Activated CD4-positive, alpha-beta T cell treated with anti-CD3 and anti-CD28 coated beads, Interleukin-2, amount 50 U/mL, for 48 hours (primary cell): ENCODE measurements at places on chromosomes 12 and 14.

- DNase-seq: no peak
These were observed 69.5 kb upstream of the FERMT2 start for GRCh38 chr14:53020193-53020932.

- peak; percentile 13 for DNase-seq
These were observed 38.9 kb upstream of the LRP6 start for GRCh38 chr12:12305568-12306300.

- no peak for DNase-seq
These were observed 639 bp downstream of the FZD10 start for GRCh38 chr12:130162745-130163460.

DNA sequence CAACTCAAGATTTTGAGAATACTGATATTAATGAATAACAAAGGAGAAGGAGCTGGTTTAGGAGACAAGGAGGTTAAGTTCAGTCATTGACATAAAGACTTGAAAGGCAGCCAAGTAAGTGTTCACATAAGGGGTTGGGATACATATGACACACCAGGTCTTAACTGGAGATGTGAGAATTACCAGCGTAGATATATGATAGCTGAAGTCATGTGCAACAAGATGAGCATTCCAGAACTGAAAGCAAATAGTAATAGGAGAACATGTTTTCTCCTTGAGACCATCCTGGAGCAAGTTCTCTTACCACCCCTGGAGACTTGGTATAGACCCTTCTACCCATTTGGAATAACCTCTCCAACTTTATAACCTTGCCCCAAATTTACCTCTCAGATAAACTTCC, 43.3 kb upstream of the NPFF start:
- no peak for DNase-seq

DNA sequence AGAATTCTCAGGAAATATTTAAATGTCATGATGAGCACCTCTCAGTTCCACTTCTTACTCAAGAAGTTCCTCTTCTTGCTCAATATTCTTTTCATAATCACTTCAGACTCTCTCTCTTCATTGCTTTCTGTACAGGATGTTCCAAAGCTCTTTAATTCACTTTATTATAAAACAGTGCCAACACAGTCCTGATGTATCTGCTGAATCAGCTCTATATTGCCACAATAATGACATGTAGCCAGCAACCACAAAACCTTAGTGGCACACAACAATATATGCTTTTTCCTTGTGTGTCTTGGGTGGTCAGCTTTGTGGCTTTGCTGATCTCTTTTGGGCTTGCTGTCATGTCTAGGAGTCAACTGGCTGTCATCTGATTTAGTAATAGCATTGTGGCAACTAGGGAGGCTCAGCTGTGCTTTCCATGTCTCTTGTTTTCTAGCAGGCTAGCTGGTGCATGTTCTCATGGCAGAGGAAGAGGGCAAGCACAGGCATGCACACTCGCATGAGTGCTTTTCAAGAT, 52.8 kb upstream of the SLC2A13 start:
- no peak for DNase-seq

GRCh38 chr12:100919116-100919515, 124.5 kb downstream of the ANO4 start:
- no peak for DNase-seq

DNA sequence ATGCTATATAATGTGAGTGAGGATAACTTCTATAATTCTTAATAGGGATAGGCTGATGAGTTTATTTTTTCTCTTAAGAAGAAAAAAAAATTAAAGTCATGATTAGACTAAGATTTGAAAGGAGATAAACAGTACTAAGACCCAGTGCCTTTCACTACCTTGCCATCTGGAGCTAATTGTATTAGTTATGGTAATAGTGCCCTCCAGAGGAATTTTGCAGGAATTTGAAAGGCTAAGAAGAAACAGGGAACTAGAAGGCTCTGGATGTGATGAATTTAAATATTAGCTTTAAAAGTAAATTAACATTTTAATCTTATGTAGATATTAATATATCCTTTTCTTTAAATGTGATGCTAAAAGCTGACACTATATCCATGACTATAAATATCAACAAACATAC, 36.6 kb upstream of the PIK3C2G start:
- DNase-seq: no peak
